Eye (tissue), 1 donor: ENCODE measurements at places on chromosomes 5 and 9.

DNA sequence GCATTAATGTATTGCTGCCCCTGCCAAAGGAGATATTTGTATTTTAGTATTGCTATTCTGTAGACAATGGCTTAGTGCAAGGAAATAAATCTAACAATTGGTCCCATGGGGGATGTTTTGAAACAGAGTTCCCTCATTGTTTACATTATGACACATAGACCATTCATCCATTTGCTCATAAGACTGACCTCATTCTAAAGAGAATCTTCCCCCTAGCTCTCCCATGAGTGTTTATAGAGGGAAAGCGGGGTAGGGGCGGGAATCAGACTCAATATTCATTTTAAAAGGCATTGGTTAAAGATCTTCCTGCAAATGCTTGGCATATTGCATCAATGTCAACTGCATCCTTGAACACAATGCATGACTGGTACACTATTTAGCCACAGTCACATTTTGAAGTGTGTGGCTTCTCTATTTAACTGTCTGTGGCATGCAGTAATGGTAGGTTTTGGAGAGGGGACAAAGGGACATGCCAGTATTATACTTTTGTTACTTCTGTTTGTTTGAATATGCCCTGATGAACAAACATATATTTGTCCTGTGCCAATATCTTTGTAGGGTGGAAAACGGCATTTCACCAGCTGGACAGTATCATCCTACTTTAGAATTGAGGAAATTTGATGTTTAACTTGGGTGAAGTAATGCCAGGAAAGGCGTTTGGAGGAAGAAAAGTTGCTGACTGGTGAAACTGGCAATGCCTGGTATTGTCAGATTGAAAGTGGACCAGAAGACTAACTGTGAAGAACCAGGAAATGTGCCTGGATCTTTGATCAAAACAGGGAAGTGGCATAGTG is 84.1 kb upstream of the MEGF10 start:
- peak; percentile 66 for DNase-seq

DNA sequence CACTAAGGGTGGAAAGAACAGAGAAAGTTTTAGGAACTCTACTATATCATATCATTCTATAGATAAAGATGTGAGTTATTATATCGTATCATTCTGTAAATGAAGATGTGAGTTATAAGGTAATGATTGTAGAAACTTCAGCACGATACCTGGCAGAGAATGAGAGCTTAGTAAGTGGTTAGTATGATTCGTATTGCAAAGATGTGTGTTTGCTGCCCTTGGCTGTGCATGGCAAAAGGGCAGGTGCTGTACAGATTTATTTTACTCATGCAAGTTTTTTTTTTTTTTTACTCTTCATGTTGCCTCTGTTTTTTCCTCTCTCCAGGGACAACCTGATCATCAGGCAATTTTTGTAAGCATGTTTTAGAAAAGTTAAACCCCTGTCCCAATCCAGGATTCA is 83.3 kb downstream of the EGFLAM start:
- DNase-seq, result no peak

DNA sequence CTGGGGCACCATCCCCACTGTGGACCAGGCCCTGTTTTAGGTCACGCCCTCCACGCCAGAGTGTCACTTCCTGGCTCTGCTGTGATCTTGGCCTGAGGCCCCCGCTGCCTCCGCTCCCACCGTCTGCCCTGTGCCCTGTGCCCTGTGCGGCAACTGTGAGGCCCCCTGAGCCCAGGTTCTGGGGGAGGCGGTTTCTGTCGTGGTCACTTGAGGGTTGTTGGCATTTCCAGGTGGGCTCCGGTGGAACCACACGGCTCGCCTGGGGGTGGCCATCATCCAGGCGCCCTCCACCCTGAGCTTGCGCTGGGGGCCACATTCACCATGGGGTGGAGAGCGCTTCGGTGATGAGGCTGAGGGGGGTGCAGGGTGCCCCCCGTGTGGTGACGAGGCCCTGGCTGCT is 6.6 kb downstream of the DPP7 start:
- DNase-seq, result no peak

- DNase-seq, result no peak
Observed at GRCh38 chr5:123929055-123929474, 417.1 kb downstream of the CSNK1G3 start.

- no peak for DNase-seq
Observed at GRCh38 chr5:27387535-27388073, 349.2 kb upstream of the CDH9 start.

DNA sequence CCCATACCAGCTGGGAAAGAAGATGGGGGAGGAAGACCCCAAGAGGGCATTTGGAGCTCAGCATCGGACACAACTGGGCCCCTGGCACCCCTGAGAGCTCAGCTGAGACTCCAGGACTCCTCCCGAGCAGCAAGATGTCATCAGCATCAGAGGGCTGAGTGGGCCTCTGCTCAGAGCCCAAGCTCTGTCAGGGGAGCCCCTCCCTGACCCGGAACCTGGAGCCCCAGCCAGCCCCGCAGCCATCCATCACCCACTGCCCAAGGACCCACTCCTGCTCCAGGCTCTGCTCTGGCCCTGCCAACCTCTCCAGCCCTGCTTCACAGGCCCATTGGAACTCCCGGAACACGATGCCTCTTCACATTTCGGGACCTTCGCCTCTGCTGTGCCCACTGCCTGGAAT is 9.8 kb downstream of the NR5A1 start:
- DNase-seq, result no peak

DNA sequence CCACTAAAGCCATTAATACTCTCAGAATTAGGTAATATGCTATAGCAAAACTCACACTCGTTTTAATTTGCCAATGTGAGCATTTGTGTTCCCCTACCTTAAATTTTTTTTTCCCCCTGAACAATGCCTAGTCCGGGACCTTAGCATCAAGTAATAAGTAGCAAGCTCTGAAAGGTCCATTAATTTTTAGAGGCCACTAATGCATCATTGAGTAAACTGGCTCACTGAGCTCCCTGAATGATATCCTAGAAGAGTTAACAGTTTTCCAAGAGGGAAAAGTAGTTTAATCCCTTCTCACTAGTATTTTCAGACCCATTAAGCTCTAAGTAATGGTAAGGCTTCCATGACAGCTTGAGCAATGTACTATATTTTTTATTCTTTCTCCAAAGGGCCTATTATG is 242.2 kb downstream of the MAT2B start:
- no peak for DNase-seq

- DNase-seq, result peak; percentile 82
Observed at GRCh38 chr9:91857291-91858212, 92.5 kb downstream of the ROR2 start.

DNA sequence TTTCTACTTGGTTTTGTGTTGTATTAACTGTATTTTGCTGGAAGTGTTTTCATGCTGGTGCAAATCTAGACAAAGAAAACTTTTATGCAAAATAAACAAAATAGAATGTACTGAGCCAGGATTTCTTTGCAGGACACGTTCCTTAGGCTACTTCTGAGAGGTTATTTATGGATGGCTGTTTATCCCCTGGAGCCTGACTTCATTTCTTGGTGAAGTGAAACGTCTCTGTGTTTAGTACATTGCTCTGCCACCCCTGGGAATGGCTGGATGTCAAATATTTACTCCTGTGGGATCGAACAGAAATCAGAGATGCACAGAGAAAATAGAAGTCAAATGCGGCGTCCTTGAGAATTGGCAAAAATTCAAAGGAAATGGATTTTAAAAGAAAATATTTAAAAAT is 327.1 kb upstream of the MPDZ start:
- peak; percentile 30 for DNase-seq

GRCh38 chr5:142602720-142603245 is 83.1 kb downstream of the FGF1 start:
- no peak for DNase-seq

- DNase-seq, result no peak
Observed at GRCh38 chr5:122743261-122743660, 31.6 kb upstream of the SNX2 start.

DNA sequence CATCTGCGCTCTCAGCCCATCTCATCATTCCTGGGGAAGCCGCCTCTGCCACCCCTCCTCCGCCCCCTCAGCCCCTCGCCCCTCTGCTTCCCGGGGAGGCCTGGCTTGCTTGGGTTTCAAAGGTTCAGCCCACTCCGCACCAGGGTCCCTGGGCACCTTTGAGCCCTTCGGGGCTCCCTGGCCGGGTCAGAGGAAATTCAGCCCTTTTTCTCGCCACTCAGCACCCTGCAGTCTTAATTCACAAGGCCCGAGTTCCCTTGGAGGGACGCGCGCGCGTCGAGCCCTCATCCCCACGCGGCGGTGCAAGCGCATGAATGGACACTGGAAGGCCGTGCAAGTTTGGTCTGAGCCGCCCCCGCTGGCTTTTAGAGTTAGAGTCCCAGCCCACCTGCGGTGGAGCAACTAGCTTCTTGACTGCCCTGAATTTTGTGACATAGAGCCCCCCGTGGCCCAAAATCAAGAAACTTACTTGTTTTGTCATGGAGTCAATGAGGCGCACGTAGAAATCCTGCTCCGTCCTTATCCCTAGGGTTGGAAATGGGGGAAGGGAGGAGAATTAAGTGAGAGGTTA is 4.5 kb downstream of the EBF1 start:
- peak; percentile 68 for DNase-seq

- no peak for DNase-seq
Observed at GRCh38 chr9:21883642-21884041, 81.2 kb downstream of the MTAP start.

GRCh38 chr5:8949908-8950307 is 596.0 kb downstream of the SEMA5A start:
- no peak for DNase-seq

- peak; percentile 7 for DNase-seq
Observed at GRCh38 chr5:33148076-33148513, 292.7 kb upstream of the TARS1 start.

DNA sequence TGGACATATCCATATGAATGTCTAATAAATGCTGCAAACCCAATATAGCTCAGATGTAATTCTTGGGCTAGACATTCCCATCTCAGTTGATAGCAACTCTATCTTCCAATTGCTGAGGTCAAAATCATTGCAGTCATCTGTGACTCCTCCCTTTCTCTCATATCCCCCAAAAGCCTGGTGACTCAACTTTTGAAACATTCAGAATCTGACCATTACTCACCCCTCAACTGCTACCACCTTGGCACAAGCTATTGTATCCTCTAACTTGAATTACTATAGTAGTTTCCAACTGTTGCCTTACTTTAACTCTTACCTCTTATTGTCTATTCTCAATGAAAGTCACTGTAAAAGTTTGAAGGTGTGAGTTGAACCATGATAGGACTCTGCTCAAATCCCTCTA is 600.1 kb upstream of the RGMB start:
- no peak for DNase-seq

DNA sequence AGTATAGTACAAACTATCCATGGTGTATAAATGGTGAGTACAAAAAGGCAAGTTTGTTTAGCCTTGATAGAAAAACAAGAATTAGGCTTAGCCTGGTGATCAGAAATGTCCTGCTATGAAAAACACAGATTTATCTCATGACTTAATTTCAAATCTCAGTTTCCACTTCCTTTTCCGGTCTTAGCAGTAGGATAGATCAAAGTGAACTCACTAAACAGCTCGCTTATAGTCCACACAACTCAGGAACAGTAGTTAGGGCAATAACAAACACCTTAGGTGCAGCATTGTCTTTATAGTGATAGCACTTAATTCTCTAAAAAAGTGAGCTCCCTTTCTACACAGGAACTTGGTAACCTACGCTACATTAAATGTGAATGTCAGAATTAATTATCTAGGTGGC is 11.4 kb downstream of the GOLGA1 start:
- DNase-seq, result no peak

GRCh38 chr9:3043369-3043768 is 199.5 kb upstream of the PUM3 start:
- DNase-seq, result no peak

DNA sequence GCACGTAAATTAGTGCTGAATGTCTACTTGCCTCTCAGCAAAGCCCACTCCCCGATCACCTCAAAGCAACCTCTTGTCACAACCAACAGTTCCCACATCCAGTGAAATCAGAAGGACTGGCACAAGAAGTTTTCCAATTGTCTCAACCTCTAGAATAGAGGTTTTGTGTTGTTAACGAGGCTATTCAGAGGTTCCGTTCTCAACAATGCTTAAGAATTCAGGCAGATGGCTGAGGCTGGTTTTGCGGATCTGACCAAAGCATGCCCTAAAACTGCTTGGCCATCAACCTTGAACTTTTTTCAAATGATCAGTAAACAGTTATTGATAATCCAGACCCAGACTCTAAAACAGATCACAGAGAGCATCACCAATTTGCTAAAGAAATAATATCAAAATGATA is 52.9 kb downstream of the MAPKAP1 start:
- DNase-seq, result no peak

GRCh38 chr5:77209495-77210090 is 887 bp upstream of the PDE8B start:
- no peak for DNase-seq

GRCh38 chr5:168790671-168791250 is 211.6 kb upstream of the PANK3 start:
- no peak for DNase-seq

GRCh38 chr5:144276034-144276822 is 105.6 kb downstream of the KCTD16 start:
- DNase-seq, result peak; percentile 14

DNA sequence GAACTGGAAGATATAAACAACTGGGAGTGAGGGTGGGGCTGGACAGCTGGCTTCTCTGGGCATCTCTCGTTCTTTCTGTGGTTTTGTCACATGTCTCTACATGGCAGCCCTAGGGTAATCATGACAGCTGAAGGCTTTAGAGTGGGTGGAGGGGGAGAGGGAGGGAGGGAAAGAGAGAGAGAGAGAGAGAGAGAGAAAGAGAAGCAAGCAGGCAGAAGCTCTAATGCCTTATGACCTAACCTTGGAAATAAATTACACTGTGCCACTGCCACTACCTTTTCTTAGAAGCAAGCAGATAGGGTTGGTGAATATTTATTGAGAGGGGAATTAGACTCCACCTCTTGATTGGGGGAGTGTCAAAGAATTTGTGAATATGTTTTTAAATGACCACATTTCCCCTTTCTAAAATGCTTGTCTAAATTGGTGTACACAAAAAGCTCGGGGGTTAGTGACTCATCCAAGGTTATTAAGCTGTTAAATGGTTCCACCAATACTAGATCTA is 2.6 kb upstream of the DAPK1 start:
- peak; percentile 86 for DNase-seq

DNA sequence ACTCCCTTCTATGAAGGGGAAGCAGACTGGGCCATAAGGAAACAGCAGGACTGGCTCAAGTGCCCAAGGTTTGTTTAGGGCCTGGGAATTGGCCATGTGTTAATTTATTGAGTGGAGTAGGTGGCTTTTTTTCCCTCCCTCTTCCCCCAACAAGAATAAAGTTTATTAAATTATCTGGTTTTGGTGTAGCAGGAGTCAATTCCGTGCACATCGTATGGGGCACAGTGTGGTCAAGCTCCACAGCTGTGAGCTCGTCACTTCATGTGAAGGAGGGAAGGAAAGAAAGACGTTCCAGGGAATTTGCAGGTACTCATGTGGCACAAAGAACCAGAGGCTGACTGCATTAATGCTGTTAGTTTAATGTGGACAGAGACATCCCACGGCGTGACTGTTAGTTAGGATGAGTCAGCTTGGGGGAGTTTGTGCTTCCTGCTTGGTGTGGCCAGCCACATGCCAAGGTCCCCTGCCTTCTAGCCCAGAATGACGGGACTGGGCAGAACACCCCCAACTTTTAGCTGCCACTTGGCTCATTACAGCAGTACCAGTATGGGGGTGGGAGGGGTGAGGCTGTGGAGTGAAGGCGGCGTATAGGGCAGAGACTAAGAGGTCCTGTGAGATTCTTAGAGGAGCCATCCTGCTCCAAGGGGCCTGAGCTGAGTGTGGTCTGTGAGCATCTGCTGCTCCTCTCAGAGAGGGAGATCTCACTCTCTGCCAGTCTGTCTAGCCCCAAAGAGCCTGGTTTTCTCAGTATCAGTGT is 33.2 kb downstream of the CSF1R start:
- DNase-seq, result no peak
